ENCODE measurements at places on chromosomes 1 and 21.

DNA sequence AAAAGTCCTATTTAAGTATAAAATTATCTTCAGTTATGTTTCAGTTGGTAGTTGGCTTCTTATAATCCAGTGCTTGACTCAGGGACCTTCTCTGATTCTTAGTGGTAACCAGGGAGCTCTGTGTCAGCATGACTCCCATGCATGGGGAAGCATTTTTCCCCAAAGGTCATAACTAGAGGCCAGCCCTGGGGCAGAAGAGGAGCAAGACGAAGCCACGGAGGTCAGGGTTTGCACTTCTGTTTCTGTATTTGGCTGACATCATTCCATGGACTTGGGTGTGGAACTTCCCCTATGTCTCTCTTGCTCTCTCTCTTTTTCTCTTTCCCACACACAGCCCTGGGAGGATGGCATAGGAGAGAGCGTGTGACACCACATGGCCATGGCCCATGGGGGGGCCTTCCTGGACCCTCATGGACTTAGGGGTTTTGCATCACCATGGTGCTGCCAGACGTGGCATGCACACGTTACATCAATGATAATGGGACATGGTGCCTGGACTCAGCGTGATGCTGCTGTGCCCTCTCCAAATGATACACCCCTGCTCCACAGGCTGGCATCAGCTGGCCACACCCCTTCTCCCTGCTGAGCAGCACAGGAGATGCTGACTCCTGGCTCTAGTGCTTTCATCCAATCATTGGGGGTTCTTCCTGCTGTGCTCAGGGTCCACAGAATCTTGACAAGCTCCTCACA lies 260.5 kb downstream of the KCNJ6 start:
- DNase-seq, result no peak

- no peak for DNase-seq
Measured at GRCh38 chr1:217407534-217408001, 223.3 kb downstream of the GPATCH2 start.

- DNase-seq, result no peak
Measured at GRCh38 chr1:61230523-61230922, 148.2 kb downstream of the NFIA start.

GRCh38 chr1:23793018-23793781 lies 2.3 kb downstream of the LYPLA2 start:
- peak; percentile 40 for DNase-seq

GRCh38 chr1:115810609-115811008 lies 30.3 kb downstream of the NHLH2 start:
- DNase-seq, result no peak

DNA sequence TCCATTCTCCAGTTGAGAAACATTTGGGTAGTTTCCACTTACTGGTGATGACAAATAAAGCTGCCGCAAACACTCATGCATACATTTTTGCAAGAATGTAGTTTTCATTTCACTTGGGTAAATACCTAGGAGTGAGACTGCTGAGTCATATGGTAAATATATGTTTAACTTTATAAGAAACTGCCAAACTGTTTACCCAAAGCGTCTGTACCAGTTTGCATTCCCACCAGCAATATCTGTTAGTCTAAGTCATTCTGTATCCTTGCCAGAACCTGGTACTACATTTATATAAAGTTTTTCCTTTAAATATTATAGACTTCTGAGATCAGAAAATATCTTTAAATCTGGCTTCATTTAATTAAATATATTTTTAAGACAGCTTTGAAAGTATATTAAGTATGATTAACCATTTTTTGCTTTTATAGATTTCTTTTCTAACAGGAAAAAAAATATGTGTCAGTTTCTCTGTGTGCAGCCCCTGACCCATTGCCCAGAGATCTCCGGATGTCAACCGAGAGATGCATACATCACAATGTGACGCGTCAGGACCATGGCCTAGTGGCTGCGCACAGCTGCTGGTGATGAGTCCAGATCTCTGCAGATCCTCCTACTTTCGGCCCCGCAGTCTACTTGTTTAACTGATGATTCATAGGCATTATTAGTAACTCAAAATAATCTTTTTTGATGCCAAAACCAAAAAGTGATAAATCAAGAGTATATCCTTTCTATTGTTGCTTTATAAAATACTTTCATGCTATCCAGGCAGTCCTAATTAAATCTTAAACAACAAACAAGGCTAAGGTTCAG lies 227.1 kb upstream of the MAP1LC3C start:
- DNase-seq, result no peak

GRCh38 chr1:66275601-66276023 lies 258.3 kb upstream of the SGIP1 start:
- no peak for DNase-seq

DNA sequence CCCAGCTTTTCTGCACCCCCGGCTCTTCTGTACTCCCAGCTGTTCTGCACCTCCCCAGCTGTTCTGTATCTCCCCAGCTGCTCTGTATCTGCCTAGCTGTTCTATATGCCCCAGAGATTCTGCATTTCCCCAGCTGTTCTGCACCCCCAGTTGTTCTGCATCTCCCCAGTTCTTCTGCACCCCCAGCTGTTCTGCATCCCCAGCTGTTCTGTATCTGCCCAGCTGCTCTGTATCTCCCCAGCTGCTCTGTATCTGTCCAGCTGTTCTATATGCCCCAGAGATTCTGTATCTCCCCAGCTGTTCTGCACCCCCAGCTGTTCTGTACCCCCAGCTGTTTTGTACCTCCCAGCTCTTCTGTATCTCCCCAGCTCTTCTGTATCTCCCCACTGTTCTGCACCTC lies 41.1 kb downstream of the UMODL1 start:
- DNase-seq, result no peak

- no peak for DNase-seq
Measured at GRCh38 chr21:43210454-43211071, 41.8 kb downstream of the CRYAA start.

GRCh38 chr1:177069490-177069889 lies 95.0 kb downstream of the ASTN1 start:
- no peak for DNase-seq

- no peak for DNase-seq
Measured at GRCh38 chr1:116697548-116698243, 30.2 kb upstream of the IGSF3 start.

DNA sequence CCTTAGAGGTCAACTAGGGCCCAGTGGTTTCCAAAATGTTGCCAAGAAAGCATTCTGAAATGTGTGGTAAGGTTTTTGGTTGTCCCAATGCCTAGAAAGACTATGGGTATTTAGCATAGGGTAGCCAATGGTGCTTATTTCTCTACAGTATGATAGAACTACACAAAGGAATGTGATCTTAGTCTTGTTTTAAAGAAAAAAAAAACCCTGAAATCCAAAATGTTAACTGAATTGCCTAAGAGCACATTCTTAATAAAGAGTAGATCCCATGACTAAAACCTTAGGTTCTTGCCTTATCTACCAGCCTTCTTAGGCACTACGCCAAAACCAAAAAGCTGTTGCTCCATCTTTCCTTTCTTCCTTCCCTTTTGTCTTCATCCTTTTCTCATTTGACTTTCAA lies 428.2 kb downstream of the MRPL39 start:
- DNase-seq, result no peak

DNA sequence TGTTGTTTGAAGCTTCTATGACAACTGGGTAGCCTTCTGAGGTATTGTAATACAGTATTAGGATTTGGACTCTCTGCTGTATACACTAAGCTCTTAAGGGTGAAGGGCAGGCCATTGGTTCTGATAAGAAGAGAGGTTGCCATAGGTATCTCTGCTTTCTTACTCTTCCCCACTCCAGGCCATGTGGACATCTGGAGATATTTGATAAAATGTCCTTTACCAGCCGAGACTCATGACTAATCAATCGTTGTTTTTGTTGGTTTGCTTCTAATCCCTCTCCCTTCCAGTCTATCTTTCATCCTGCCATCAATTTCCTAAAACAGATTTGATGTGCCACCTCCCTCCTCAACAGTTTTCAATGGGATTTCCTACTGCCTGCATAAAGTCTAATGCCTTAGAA lies 64.6 kb upstream of the WDR26 start:
- no peak for DNase-seq

DNA sequence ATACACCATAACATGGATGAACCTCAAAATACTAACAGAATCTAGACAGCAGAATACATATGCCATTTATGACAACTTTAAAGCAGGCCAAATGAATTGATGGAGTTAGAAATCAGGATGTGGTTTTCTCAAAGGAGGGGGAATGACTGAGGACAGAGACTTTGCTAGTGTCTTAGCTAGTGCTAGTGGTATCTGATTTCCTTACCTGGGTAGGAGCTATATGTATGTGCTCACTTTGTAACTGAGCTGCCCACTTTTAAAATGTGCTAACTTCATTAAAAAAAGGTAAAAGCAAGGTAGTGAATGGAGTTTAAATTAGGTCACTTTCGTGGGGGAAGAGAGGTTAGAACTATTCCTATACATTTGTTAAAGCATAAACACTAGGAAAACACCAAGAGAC lies 2.6 kb downstream of the GTF2B start:
- DNase-seq, result no peak

DNA sequence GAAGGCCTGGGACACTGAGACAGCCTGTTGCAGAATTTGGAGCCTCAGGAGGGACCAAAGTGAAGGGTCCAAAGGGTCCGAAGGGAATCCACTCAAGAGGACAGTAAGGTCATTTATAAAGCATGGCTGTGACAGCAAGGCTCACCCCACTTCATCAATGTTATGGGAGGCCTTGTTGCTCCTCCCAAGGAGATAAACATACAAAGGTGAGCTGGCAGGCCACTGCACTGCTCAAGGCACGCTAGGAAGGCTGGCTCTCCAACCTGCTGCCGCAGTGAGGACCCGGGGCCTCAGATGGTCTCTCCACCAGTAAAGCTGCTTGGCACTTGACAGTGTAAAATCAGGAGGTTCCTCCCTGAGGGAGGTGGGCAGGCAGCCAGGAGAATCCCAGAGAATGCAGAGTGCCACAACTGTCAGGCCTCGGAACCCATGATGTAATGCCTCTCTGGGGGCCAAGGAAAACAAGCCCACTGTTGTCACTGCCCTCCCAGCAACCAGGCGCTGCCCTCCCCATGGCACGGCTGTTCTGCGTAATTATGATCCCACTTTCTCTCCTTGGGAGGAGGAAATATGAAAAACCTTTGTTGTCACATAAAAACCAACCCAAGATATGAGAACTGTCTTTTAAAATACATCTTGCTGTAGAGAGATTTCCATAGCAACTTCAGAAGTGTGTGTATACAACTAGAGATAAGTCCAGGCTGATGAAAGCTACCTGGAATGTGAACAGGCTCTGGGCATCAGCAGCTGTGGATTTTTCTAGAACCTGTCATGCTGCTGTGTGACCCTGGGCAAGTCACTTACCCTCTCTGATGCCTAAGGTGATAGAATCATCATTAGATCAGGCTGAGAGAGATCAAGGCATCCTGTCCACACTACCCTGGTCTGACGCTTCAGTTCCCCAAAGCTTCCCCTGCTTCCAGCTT lies 102.5 kb downstream of the KCNN3 start:
- no peak for DNase-seq

DNA sequence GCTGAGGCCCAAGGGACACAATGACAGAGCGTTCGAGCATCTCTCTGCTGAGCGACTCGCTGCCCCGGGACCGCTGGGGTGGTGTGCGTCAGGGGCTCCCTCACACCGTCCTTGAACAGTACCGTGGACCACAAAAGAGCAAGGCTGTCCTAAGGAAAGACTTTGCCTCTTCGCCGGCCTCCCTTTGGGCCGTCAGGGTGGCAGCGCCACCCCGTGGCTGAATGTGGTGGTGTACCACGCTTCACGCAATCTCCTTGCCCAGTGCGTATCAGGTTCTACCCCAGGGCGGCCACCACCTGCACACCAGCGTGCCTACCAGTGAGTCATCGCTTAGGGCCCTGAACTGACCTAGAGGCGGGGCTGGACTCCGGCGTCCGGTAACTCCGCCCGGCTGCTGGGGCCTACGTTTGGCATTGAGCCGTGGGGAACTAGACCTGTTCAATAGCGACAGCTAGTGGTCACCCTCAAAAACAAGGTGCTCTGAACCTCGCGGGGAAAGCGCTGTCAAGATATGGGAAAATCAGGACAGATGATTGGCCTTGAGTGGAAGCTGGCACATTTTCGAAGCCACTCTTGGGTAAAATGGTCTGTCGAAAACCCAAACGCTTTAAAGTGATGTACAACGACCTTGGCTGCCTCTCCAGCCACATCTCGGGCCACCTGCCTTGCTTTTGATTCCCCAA lies 8.1 kb upstream of the TRAF3IP3 start:
- peak; percentile 69 for DNase-seq

DNA sequence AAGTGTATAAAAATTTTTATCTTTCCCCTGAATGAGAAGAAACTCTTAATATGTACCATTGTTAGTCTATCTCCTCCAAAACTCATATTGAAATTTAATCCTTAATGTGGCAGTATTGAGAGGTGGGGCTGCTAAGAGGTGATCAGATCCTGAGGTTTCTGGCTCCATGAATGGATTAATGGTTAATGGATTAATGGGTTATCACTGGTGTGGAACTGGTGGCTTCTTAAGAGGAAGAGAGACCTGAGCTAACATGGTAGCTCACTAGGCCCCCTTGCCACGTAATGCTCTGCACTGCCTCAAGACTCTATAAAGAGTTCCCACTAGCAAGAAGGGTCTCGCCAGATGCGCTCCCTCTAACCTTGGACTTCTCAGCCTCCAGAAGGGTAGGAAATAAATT lies 70.6 kb upstream of the ZBTB18 start:
- no peak for DNase-seq

GRCh38 chr1:245748240-245748639 lies 593.5 kb downstream of the KIF26B start:
- no peak for DNase-seq

GRCh38 chr1:114453361-114453784 lies 57.6 kb downstream of the TRIM33 start:
- DNase-seq, result no peak

- DNase-seq, result no peak
Measured at GRCh38 chr1:106957795-106958194, 98.7 kb upstream of the PRMT6 start.

DNA sequence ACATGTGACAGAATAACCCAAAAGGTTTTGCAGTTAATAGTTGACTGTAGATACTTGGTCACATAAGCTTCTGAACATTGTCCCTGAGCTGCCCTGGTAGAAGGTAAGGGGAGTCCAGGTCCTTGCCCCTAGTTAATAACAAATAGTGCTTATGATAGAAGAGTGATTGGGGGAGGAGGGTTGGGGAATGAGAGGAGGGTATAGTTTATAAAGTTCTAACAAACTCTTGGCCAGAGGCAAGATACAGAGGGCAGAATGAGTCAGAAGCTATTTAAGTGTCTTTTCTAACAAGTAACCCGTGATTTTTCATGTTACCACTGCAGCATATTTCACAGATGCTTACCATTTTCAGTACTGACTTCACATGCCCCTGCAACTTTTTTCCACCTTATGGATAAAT lies 26.7 kb upstream of the MYOCOS start:
- DNase-seq, result no peak

- DNase-seq, result no peak
Measured at GRCh38 chr1:12258272-12258671, 28.4 kb downstream of the VPS13D start.

- DNase-seq, result no peak
Measured at GRCh38 chr1:230145505-230145899, 78.5 kb downstream of the GALNT2 start.

DNA sequence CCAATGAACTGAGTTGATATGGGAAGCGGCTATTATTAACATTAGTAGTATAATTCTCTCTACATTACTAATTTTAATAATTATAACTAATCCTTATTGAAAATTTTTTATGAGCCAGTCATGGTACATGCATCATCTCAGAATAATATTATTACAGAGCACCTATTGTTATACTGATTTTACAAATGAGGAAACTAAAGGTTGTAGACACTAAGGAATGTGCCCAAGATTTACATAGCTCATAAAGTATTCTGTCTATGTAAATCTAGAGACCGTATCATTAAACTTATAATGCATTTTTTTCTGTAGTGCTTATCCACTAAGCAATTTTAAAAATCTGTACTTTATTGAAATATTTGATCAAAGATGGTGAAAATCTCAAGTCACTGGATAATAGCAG lies 825.9 kb downstream of the PLA2G4A start:
- DNase-seq, result no peak

Measured in NCI-H2081 (cell line).